ENCODE measurements at places on chromosomes 1 and 21.
A peak's percentile ranks its signal among the peaks of the same experiment; 100 is the strongest.

DNA sequence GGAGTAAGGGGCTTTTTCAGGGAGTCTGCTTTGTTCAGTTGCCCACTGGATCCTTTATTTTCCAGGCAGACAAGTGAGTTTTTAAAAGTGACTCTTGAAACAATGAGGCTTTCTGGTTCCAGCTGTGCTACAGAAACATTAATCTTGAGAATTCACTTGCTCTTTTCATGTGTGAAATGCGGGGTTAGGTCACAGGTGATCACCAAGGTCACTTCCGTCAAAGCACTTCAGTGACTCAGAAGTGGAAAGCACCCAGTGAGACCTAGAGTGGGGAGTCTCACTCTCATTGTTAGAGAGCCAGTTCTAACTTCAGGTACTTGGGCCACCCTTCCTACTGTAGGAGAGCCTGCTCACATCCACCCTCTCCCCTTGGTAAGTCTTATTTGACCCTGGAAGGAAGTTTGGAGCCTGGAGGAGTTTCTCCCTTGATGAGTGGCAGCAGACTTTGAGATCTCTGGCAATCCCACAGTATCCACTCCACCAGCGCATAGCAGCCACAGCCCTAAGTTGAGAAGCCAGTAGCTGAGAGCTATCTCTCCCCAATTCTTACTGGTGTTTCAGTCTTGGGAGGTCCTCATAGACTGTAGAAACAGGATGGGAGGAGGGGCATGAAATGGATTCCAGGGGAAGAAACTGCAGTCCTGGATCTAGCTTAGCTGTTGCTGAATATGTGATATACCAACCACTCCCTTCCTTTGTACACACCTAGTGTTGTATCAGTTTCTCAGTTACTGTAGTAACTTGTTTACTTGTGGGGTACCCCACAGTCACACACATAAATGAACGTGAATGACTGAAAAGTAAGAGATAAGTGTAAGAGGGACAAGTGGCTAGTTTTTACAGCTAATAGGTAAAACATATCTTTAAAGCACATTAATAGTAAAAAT is 3.1 kb downstream of the TACSTD2 start:
- peak; percentile 80 for DNase-seq

DNA sequence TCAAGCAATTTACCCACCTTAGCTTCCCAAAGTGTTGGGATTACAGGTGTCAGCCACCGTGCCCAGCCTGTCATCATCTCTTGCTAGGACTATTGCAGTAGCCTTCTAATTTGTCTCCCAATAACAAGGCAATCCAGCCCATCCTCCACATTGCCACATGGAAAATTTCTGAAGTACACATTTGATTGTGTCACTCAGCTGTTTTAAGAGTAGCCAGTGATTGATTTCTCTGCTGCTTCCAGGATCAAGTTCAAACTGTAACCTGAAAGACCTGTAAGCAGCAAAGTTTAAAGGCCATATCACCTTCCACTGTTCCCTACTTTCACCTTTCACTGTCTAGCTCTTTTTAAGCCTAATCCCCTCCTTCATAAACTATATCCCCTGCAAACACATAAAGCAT is 7.8 kb upstream of the ELK4 start:
- DNase-seq = no peak

GRCh38 chr1:207740207-207740606 is 11.6 kb upstream of the CD46 start:
- DNase-seq = no peak

DNA sequence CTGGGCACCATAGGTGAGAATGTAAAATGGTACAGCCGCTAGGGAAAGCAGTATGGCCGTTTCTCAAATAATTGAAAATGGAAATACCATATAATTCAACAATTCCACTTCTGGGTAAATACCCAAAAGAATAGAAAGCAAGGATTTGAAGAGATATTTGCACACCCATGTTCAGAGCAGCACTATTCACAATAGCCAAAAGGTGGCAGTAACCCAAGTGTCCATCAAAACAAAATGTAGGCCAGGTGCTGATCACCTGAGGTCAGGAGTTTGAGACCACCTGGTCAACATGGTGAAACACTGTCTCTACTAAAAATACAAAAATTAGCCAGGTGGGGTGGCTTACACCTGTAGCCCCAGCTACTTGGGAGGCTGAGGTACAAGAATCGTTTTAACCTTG is 62.1 kb downstream of the OLIG1 start:
- DNase-seq = no peak

- no peak for DNase-seq
Observed at GRCh38 chr1:9787702-9788101, 36.1 kb downstream of the CLSTN1 start.
